NCI-H1048 (cell line): ENCODE measurements at places on chromosomes 2 and 18.

DNA sequence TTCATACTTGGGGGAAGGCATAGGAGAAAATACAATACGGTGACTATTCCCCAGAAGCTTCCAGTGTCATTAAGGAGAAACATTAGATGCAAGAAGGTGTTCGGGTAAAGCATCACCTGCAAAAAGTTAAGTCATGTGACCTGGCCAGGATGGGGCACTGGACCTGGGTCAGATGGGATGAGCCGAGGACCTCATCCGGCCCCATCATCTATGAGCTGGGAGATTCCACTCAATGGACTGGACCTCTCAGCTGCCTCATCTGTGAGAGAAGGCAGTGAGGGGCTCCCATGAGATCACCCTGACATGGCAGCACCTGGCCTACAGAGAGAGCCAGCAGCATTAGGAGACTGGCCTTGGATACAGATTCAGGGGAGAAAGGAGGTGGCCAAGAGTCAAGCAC is 111.4 kb upstream of the TEX51 start:
- DNase-seq, result no peak

DNA sequence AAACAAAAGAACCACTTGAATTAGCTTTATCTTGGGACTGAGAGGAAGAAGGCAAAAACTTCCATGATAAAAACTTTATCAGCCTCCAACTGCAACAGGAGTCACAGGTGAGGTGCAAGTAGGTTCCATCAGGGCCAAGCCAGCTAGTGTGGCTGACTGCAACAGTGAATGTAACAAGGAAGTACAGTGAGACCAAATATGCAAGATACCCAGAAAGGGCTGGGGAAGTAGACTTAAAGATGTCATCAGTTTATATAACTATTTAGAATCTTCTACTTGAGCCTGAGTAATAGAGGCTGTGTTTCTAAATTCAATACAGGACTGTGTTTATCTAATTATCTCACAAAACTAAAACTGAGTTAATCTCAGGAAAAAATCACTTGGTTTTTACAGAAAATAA is 14.8 kb downstream of the PLEKHM3 start:
- DNase-seq, result no peak

DNA sequence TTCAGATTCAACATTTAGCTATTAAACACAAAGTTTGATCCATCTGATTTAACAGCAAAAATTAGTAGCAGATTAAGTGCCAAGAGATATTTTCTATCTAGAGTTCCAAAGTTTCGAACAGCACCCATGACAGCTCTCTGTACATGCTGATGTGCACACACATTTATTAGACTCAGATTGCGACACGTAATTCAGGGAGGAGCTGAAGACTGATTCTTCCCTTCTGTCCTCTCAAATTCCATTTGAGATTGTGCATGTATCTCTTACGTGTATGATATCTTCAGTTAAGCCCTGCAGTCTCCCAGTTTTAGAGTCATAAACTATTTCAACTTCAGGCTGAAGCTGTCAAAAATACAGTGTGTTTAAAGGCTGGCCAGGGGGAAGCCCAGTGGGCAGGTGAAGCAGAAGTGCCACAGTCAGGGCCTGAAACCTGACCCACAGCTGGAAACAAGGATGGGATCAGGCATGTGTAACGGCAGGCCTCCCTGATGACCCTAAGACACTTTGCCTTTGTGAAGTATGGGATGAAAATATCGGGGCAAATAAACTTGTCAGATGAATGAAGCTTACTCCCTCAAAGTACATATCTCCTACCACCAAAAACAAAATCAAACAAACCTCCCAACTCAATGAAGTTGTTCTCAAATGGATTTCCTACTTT is 30.6 kb downstream of the CYB5A start:
- DNase-seq, result no peak

- no peak for DNase-seq
These were observed 230.3 kb upstream of the SLC14A2 start for GRCh38 chr18:45384962-45385315.

DNA sequence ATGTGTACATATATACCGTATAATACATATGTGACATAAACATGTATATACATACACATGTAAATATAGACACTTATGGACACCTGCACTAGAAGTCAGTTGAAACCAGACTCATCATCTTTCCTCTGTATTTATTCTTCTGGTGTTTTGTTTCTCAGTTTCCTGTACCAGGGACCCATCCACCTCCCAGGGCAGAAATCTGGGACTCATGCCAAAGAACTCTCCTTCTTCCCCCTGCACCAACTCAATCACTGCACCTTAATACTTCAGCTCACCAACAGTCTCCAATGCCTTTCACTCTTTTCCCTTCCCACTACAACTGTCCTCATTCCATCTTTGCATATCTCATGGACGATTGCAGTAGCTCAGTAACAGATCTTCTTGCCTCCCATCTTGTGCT is 428.0 kb downstream of the FBXO15 start:
- no peak for DNase-seq

DNA sequence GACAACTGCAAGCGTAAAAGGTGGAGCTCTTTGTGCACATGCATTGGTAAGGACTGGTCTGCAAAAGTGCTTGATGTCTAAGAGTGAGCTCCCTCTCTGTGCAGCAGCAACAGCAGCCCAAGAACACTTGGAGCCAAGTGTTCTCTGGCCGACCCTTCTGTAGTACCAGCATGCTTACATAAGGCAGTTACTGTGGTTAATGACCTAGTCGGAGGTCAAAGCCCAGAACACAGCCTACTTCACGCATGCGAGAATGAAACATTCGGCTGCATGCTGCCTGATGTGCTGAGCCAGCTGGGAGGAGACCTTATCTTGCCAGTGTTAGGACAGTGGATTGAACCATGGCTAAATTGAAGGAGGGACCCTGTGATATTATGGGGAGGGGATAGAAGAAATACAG is 21.3 kb downstream of the NCAPH start:
- DNase-seq, result no peak

GRCh38 chr2:161306919-161307318 is 1.3 kb upstream of the PSMD14 start:
- DNase-seq, result no peak

DNA sequence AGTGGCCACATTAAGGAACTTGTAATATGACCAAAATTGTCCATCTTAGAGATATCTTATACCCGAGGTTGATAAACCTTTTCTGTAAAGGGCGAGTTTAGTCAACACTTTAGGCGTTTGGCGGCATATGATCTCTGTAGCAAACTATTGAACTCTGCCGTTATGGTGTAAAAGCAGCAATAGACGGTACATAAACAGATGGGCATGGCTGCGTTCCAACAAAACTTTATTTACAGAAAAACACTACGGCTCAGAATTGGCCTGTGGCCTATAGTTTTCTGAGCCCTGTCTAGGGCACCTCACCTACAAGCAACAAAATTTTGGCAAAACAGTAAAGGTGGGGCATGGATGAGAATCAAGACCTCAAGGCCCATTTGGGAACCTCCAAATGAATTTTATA is 121.9 kb upstream of the HAAO start:
- no peak for DNase-seq

DNA sequence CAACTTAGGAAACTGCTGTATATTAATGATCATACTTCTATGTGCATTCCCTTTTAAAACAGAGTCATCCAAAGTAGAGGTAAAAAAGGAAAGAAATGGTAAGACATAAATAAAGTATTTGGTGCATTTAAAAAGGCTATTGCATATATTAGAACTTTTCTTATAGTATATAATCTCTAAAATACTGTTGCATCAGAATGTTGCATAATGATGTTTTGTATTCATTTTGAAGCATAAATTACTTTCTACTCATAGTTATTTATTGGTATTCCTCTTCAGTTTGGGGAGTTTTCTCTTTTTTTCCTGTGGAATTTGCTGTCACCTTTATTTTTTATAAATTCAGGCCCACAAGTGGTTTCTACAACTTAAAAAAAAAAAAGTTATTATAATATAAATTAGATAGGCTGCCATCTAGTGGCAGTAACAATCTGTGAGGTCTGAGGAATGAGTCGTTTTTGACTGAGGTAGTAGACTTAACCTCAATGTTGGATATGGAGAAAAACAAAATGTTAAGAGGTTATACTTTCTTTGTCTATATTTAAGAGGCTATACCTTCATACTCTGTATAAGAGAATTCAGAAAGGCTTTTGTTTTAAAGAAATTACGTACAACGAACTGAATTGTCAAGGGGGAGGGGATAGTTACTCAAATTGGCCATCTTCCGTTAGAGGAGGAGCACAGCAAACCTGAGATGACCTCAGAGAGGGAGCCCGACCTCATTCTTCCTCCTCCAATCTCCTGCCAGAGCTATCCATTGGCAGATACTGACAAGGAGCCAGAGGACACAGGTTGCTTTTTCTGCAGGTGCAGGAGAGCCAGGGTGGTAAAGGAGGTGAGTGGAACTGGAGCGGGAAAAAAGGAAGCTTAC is 23.8 kb downstream of the ANKAR start:
- DNase-seq, result no peak

GRCh38 chr2:96801005-96801785 is 14.9 kb upstream of the CNNM3 start:
- DNase-seq, result no peak

GRCh38 chr2:46003903-46004473 is 293.2 kb upstream of the EPAS1 start:
- DNase-seq, result no peak

DNA sequence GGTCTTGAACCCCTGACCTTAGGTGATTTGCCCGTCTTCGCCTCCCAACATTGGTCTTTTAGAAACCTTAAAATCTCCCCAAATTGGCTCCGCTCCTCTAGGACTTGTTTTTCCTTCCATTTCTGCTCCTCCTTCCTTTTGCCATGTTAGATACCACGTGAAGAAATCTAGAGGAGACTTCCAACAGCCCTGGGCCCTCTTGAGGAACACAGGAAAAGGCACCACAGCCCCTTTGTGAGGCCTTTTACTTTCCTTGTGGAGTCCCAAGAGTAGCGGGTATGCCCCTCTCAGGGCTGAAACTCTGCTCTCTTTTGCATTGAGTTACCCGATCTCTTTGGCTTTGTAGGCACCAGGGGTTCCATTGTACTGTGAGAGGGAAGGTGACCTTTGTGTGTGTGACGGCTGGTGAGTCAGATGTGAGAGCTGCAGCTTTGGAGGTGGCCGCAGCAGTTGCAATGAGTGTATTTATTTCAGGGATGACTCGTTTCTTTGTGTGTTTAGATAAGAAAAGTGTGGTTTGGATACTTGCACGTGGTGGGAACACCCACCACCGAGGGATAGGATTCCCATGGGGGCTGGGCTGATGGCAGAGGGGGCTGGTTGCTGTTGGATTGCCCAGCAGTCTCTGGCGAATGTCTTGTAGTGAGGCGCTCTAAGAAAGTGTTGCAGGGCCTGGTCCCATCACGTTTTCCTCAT is 218.4 kb upstream of the HS6ST1 start:
- no peak for DNase-seq

- no peak for DNase-seq
These were observed 195.7 kb downstream of the PIEZO2 start for GRCh38 chr18:10953672-10954071.

DNA sequence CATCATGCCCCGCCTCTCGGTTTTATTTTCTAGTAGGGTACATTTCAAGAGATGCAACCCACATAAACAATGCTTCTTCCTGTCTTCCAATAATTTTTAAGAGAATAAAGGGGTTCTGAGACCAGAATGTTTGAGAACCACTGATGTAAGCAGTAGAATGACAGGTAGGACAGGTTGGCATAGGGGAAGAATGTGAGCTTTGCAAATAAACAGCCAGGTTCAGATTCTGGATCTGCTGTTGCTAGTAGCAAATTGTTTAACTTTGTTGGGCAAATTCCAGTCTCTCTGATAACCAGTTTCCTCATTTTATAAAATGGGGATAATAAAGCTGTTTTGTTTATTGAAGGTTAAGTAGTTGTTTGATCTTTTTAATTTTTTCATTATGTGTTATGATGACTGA is 32.8 kb downstream of the SOCS6 start:
- no peak for DNase-seq

DNA sequence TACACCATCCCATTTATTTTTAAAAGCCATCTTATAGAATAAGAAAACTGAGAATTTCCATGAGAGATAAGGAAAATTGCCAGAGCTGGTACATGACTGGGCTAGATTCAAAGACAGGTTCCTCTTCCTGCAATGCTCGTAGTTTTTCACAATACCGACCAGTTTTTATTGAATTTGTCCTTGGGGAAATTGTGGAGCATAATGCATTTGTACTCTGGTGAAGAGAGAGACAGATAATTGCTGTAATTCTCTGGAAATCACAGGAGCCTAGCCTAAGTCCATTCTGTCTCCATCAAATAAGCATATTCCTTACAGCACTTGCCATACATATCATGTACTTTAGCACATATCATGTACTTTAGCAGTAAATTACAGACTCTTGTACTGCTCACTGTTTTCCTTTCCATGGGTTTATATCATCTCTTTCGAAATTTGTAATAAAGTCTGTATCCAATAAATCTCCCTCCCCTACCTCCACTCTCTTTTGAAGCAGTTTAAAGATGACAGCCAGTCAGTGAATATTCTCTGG is 355.2 kb downstream of the CNTNAP5 start:
- DNase-seq, result no peak

DNA sequence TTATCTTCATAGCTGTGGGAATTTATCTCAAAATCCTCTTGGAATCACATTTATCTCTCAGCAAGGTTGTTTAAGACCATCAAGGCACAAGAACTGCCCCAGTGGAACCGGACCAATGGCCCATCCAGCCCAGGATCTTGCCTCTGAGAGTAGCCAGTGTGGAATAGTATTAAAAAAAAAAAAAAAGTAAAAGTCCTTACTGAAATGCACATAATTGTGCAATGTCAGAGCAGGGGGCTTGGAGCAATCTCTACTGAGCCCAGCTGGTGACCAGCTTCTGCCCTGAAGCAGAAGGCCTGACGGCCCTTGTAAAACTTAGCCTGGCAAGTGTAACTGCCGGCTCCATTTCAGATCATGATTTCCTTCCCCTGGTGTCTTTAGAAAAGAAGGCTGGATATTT is 355.6 kb upstream of the PIK3C3 start:
- no peak for DNase-seq

- no peak for DNase-seq
These were observed 342.7 kb upstream of the CHST9 start for GRCh38 chr18:27527856-27528255.

DNA sequence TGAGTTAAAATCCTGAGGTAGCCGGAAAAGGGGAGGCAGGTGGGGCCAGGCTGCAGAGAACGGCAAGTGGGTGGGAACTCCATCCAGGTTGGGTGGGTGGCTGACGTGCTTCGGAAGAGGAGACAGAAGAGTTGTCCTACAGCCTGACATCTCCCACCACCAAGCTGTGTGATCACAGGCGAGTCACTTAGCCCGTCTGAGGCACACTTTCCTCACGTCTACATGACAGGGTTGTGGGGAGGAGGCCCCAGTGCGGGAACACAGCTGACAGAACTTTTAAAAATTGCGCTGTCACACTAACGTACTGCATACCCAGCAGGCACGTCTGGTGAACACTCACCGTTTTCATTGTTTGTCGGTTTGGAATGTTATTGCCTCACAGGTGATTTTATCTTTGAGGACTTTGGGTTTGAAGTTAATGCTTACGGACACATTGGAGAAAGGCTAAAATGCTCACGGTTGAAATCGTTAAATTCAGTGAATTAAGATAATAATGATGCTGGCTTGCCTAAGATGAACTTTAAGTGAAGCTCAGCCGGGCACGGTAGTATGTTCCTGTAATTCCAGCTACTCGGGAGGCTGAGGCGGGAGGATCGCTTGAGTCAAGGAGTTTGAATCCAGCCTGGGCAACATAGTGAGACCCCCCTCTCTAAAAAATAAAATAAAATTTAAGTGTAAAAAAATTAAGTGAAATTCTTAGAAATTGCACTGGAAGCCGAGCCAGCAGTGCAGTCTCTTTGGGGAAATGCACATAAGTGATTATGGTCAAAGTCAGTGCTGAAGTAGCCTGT is 8.9 kb downstream of the EMILIN2 start:
- no peak for DNase-seq

GRCh38 chr2:110126086-110126773 is 10.6 kb upstream of the MALL start:
- no peak for DNase-seq
